ENCODE measurements at places on chromosomes 16 and 17.

GRCh38 chr17:76452127-76452659 lies 759 bp downstream of the UBE2O start:
- no peak for DNase-seq

GRCh38 chr17:76953066-76953465 lies 84.9 kb downstream of the MGAT5B start:
- DNase-seq = no peak

GRCh38 chr16:88831838-88832237 lies 20.1 kb upstream of the APRT start:
- no peak for DNase-seq

DNA sequence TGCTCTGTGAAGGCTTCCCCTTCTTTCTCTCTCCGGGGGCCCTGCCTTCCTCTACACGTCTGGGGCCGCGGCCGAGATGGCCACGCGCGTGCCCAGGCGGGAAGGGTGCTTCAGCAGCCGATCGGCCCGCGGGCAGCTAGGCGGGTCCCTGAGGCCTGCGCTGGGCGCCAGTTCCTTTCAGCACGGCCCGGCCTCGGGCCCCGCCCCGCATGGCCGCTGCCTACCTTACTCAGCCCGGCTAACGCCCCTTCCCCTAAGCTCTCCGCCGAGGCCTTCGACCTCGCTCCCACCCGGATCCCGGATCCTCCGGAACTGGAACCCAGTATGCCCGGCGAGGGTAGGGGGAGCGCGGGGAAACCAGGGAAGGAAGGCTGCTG lies 335 bp downstream of the TMEM11 start:
- DNase-seq = no peak

DNA sequence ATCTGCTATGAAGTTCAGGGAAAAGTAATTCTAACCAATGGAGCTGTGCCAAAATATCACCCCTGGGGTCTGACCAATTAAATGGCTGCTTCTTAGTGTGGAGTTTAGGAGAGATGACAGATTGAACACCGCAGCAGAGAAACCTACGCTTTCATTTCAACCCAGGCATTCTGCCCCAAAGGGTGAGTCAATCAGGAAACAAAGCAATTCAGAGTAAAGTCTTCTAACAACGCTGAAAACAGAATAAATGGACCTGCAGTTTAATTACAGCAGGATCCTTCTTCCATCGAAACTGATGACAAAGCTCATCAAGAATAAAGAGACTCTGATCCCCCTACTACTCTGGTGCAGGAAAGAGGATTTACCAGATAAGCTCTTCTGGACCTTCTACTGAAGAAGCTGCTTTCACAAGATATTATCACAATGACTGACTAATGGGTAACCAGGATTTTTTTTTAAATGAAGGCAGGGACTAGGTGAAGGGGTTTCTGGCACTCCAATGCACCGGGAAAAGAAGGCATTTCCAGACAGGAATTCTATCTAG lies 16.7 kb downstream of the RFFL start:
- no peak for DNase-seq

- DNase-seq = no peak
Measured at GRCh38 chr17:19398301-19399181, 11.6 kb upstream of the MFAP4 start.

- no peak for DNase-seq
Measured at GRCh38 chr16:69934751-69935150, 16.4 kb upstream of the CLEC18A start.

GRCh38 chr16:4411684-4412083 lies 4.7 kb downstream of the CORO7 start:
- no peak for DNase-seq

- DNase-seq = no peak
Measured at GRCh38 chr16:11679250-11679649, 11.0 kb downstream of the SNN start.

DNA sequence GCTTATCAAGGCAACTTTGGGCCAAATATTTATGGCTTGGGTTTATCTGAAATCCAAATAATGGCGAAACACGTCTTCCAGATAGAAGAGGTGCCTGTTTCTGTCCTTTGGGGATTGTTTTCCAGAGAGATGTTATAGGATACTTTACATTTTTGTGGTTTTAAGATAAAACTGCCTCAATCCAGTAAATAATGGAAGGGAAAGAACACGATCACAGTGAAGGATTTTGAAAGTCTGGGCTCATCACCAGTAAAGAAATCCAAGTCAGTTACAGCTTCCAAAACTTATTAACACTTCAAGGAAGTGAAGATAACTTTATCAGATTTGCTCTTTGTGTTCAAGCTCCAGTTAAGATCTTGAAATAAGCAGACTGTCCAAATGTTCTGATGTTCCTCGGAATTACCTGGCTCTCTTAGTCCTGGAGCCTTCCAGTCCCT lies 30.1 kb downstream of the DNAH2 start:
- DNase-seq = no peak

DNA sequence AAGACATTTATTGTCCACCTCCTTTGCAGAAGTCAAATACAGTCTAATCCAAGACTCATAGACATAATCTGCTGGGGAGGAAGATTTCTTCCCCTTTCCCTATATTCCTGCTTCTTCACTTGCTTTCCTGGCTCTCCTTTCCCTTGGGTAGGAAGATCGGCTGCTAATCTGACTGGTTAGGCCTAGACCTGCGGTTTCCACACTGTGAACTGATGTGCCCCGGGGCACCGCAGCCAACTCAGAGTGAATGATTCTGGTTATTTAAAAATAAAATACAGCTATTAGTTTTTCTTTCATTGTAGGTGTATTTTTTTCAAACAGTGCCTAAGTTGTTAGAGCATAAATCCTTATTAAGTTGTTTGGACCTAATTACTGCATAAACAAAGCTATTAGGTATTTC lies 78.9 kb downstream of the DNAH3 start:
- no peak for DNase-seq

GRCh38 chr17:19551165-19551564 lies 17.5 kb downstream of the SLC47A1 start:
- no peak for DNase-seq

DNA sequence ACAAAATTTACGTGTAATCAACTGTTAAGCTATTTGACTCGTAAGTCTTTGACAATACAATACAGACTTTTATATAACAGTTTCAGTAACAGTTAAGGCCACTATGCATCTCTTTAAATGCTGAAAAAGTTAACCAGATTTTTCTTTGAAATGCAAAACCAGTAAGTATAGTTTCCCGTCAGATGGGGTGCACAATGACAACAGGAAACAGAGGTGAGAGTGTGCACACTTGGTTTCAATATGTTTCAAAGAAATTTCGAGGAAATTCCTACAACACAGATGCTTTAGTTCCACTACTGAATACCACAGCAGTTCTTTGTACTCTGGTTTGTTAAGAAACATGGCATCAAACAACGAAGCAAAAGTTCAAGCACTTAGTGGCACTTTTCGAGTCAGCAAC lies 48.4 kb downstream of the RNF157 start:
- no peak for DNase-seq

- no peak for DNase-seq
Measured at GRCh38 chr17:7018331-7018964, 4.4 kb upstream of the BCL6B start.

DNA sequence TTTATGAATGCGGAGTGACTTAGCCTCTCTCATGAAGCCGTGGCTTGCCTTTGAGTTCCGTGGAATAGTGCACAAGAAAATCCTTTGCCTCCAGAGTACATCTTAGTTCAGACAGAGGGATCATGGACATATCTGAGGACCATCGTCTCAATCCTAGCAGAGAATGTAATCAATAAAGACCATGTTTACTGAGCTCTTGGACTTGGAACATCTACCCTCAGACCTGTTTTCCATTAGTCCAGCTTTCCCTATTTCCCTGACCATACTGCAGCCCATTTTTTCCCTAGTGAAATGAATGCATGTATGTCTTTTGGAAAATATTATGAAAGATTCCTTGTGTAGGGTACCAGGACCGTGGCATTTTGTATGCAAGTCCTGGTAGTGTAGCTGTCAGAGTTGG lies 90.2 kb downstream of the PLCG2 start:
- DNase-seq = no peak

GRCh38 chr17:54900457-54901229 lies at the start of gene TOM1L1:
Gene TOM1L1, plus strand, starts transcription at chr17:54900852. Its CDS starts 14 bp downstream, at chr17:54900866.
- no peak for DNase-seq

DNA sequence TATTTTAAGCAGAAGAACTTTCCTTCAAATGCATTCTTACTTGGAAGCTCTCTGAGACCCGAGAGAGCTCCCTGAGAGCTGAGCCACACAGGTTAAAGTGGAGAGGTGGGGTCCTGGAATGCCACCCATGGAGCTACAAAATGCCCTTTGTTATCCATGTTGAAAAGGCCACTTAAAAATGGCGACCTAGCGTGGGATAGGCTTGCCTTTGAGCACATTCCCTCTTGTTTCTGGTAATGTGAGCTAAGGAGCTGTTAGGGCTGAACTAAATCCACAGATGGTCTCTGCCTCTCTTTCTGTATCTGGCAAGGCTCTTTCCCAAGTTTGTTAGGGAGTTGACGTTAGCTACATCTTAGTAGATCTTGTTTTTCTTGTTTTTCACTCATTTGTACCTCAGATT lies 171.6 kb downstream of the SNX29 start:
- DNase-seq = no peak

GRCh38 chr16:10558746-10559641 lies 21.4 kb downstream of the EMP2 start:
- DNase-seq = no peak

- DNase-seq = no peak
Measured at GRCh38 chr17:56629531-56630075, 36.1 kb downstream of the NOG start.

Measured in stimulated activated CD8-positive, alpha-beta memory T cell treated with anti-CD3 and anti-CD28 coated beads, Interleukin-12 subunit alpha, Interleukin-12 subunit beta, amount 100 ng/mL, for 4 hours (primary cell).